ENCODE measurements at places on chromosomes 16 and 17.

GRCh38 chr16:79261944-79262552 is 338.5 kb downstream of the MAF start:
- no peak for DNase-seq

- DNase-seq = no peak
Observed at GRCh38 chr16:4247460-4247784, 5.5 kb upstream of the SRL start.

- no peak for DNase-seq
Observed at GRCh38 chr17:82101301-82101715, 3.3 kb upstream of the FASN start.

DNA sequence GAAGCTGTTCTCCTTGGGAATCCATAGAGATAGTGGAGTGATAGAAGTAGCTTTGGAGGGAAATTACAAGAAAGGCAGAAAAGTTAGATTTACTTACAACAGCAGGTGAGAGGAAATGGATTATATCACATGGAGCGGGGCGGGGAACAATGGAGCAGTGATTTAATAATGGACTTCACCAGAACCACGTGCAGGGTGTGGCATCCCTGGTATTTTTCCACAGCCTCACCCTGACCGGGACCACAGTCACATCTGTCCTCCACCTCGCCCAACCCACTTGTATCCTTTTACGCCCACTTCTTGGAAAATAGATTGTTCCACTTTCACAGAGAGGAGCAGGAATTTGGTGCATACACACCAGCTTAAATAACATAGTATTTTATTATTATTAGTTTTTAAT is 15.9 kb upstream of the CYB5B start:
- no peak for DNase-seq
